Endodermal cell (in vitro differentiated cells): ENCODE measurements at places on chromosomes 5 and 9. TPM values are rescaled to one million over a fixed set of nuclear protein-coding genes. Genes with fewer than 3 reads are reported as not detected.
A peak's percentile ranks its signal among the peaks of the same experiment; 100 is the strongest.

Gene SLC34A3
- total RNA-seq, result 0.15 to 0.33 TPM (median 0.17 TPM) in 3 replicates

Gene SPINK7
- not detected in 2 replicates for total RNA-seq

Gene ZBTB26
- total RNA-seq, result 11.6 to 13.0 TPM (median 12.0 TPM) in 3 replicates

Gene TAF11L10
- not detected in 3 replicates for total RNA-seq

Gene SPOCK1
- total RNA-seq, result 22.2 to 142 TPM (median 25.8 TPM) in 3 replicates

Gene SPATA31C1
- total RNA-seq, result not detected in 3 replicates

Gene BTNL9
- 0.75 TPM in 1 of 3 replicates, not detected in the others for total RNA-seq

Gene GFI1B
- total RNA-seq, result 0.67 TPM in 1 of 3 replicates, not detected in the others

- DNase-seq, result peak; percentile 44
- H3K4me3 ChIP-seq, result no peak overlapping the region
- H3K4me1 ChIP-seq, result peaks cover 3% of the 10 kb centered on the region
- H3K36me3 ChIP-seq, result no peaks in the 10 kb centered on the region
Measured at GRCh38 chr5:73218552-73219171, 45.7 kb downstream of the TMEM174 start.

GRCh38 chr9:93653760-93654159 is 77.4 kb downstream of the PHF2 start:
- H3K27me3 ChIP-seq, result no peaks in the 10 kb centered on the region
- peaks cover 24% of the 10 kb centered on the region for H3K36me3 ChIP-seq
- no peaks in the 10 kb centered on the region for H3K4me1 ChIP-seq
- H3K27ac ChIP-seq, result no peak overlapping the region
- no peak for DNase-seq

DNA sequence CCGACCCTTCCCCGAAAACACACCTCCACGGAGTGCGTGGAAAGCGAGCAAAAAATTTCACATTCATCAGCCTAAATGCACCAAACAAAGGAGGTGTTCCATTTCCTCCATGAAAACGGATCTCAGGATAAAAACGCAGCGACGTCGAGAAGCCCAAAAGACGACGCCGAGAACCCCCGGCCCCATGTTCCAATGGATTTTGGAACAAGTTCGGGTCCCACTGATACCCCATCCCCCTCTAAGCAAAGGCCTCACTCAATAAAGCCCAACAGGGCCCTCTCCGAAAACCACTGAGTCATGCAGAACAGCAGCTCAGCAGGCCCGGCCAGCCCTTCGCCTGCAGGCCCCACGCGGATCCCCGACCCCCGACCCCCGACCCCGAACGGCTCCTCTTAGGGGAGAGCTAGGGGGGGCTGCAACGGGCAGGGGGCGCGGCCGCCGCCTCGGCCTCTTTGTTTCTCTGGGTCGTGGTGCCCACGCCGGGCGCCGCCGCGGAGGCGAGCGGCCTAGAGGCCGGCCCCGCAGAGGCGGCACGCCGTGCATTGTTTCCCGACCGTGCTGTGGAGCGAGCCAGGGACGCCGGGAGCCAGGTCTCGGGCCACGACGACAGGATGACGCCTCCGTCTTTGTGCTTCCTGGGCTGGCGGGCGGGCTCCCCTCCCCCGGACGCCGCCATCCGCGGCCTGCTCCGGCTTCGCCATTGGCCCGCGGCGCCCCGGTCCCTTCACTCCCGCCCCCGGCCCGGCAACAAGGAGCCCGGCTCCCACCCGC is 915 bp downstream of the ZFAND5 start:
- peak overlapping the region; percentile 100 for H3K4me3 ChIP-seq
- H3K4me1 ChIP-seq, result peaks cover 10% of the 10 kb centered on the region
- peak; percentile 68 for DNase-seq
- H3K27me3 ChIP-seq, result no peaks in the 10 kb centered on the region
- H3K36me3 ChIP-seq, result peaks cover 38% of the 10 kb centered on the region
- H3K27ac ChIP-seq, result peak overlapping the region; percentile 99

- DNase-seq, result peak; percentile 36
- no peak overlapping the region for H3K27ac ChIP-seq
- no peak overlapping the region for H3K4me3 ChIP-seq
- no peaks in the 10 kb centered on the region for H3K36me3 ChIP-seq
Measured at GRCh38 chr5:765948-766631, 18.4 kb downstream of the ZDHHC11B start.

DNA sequence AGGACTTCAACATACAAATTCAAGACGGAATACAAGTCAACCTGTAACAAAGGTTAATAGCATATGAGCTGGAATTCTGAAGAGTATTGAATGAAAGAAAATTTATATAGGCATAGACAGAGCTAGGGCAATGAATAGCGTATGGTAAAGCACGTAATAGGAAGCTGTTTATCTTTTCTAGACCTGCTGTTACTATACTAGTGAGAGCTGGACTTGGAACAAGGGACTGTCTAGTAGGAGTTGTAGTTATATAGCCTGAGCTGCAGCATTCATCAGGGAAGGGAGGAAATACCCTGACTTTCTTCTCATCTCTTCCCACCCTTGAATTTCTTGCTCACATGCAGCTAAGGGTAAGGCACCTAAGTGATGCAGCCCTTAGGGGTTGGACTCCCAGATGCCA is 67.5 kb upstream of the PRLR start:
- H3K4me3 ChIP-seq, result no peak overlapping the region
- no peaks in the 10 kb centered on the region for H3K36me3 ChIP-seq
- no peaks in the 10 kb centered on the region for H3K27me3 ChIP-seq
- H3K27ac ChIP-seq, result no peak overlapping the region
- DNase-seq, result no peak

DNA sequence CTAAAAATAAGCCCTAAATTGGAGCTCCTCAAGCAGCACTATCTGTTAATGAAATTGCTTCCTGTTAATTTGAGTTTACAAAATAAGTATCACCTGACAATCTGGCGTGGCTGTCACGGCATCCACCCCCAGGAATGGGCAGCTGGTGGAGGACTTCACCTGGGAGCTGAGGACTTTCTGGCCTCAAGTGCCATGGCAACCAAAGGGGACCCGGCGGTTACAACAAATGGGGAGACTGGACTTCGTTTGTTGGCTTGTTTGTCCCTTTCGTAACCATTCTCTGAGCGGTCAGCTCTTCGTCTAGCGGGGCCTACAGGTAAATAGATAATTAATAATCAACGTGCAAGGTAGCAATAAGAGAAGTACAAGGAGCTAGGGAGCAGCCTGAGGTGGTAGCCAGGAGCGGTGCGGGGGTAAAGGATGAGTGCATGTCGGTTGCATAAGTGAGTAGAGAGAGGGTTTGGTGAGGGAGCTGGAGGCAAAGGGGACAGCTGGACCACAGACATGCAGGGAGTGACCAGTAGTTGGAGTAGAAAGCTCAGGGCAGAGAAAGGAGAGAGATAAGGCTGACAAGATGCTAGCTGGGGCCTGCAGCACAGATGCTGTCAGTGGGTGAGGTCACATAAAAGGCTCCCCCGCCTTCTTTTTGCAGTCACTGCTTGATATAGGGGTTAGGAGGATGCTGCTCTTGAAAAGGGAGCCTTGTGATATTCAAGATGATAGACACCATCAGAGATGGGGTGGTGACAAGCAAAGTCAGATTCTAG is 62.5 kb downstream of the HSPA4 start:
- H3K36me3 ChIP-seq, result no peaks in the 10 kb centered on the region
- H3K27me3 ChIP-seq, result no peaks in the 10 kb centered on the region
- peaks cover 4% of the 10 kb centered on the region for H3K4me1 ChIP-seq
- H3K27ac ChIP-seq, result no peak overlapping the region
- DNase-seq, result no peak

DNA sequence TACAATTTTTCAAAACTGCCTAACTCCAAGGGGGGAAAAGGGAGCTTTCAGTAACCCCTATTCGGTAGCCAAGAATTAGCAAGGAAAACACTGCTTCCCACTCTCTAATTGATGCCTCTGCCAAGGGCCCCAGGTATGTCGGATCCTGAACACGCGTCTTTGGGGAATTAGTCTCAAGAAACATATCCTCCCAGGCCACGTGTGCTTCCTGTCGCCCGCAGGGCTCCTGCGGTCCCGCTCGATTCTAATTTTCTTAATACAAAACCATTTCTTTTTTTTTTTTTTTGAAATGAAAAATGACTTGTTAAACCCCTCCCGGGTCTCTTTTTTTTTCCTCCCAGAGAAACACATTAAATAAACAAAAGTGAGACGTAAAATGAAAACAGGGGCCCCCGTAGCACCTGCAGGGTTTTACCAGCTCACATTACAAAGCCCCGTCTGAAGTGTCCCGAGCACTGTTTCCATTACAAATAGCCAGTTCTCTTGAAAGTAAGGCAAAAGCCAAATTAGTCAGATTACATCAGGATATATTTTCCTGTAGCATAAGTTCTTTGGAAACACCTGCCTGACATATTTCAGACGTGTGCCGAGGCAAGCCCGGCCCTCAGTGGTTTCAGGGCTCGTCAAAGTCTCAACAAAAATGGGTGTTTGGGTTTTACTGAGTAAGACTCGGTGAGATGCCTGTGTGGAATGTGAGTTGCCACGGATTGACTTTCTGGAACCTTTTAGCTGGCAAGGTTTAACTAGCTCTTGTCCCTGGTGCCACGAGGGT is 21.5 kb downstream of the SMIM23 start:
- DNase-seq, result peak; percentile 33
- peaks cover 6% of the 10 kb centered on the region for H3K27me3 ChIP-seq
- H3K36me3 ChIP-seq, result no peaks in the 10 kb centered on the region
- no peak overlapping the region for H3K27ac ChIP-seq

GRCh38 chr9:13427587-13427986 is 148.1 kb upstream of the MPDZ start:
- H3K27me3 ChIP-seq, result no peaks in the 10 kb centered on the region
- H3K4me1 ChIP-seq, result peaks cover 4% of the 10 kb centered on the region
- no peak overlapping the region for H3K27ac ChIP-seq
- no peak overlapping the region for H3K4me3 ChIP-seq
- no peak for DNase-seq
- no peaks in the 10 kb centered on the region for H3K36me3 ChIP-seq

DNA sequence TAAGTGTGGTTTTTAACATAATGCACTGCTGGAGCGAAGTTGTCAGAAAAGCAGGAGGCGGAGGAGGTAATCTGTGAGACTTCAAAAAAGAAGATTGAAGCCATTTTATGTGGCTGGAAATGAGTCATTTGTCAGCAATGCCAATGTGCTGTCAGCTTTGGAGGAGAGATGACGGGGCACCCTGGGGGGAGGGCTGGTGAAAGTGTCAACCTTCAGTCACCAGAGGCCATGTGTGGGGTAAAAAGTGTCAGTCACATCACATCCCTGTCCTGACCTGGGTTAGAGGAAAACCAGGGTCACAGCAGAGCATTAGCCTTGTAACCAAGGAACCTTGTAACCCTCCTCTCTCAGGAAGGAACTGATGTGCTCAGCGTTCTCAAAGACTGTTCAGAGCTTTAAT is 59.1 kb downstream of the TLR4 start:
- H3K4me1 ChIP-seq, result no peaks in the 10 kb centered on the region
- peaks cover 13% of the 10 kb centered on the region for H3K27me3 ChIP-seq
- no peaks in the 10 kb centered on the region for H3K36me3 ChIP-seq

DNA sequence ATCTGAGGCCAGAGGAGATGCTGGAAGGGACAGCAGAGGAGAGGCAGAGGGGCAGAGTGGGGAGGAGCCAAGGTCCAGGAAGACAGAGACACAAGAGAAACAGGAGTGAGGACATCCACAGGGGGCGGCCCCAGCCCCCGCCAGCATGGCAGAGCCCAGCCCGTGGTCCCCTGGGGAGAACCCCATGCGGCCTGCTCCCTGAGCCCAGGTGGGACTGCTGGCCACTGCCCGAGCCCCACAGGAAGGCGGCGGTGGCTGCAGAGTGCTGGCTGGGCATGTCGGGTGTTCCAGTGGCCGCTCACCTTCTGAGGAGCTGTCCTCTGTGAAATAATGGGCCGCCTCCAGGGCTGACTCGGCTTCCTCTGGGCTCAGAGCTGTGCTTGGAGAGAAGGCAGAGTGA is 8.9 kb upstream of the MRNIP start:
- no peaks in the 10 kb centered on the region for H3K4me1 ChIP-seq
- H3K27ac ChIP-seq, result no peak overlapping the region
- DNase-seq, result no peak
- no peak overlapping the region for H3K4me3 ChIP-seq

DNA sequence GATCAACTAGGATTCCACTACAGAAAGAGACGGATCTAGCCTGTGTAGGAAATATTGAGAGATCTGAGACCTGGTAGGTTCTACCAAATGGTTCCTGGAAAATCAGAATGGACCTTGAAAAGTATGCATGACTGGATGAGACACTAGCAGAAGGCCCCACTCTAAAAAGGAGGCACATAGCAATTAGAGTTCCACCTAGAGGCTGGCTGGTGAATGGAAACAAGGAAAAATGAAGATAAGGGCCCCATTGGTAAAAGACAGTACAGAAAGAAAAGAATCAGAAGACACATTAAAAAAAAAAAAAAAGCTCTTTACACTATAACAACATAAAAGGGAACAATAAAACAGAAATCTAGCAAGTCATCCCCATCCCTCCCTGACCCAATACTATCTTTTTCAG is 518.5 kb downstream of the NR2F1-AS1 start:
- no peaks in the 10 kb centered on the region for H3K4me1 ChIP-seq
- no peaks in the 10 kb centered on the region for H3K27me3 ChIP-seq
- DNase-seq, result no peak
- H3K4me3 ChIP-seq, result no peak overlapping the region
- H3K36me3 ChIP-seq, result no peaks in the 10 kb centered on the region
- no peak overlapping the region for H3K27ac ChIP-seq

- H3K36me3 ChIP-seq, result no peaks in the 10 kb centered on the region
- H3K4me1 ChIP-seq, result no peaks in the 10 kb centered on the region
- H3K27ac ChIP-seq, result no peak overlapping the region
- H3K4me3 ChIP-seq, result no peak overlapping the region
Measured at GRCh38 chr5:180109920-180110319, 38.4 kb upstream of the RNF130 start.

- H3K4me3 ChIP-seq, result no peak overlapping the region
- peak; percentile 58 for DNase-seq
- peak overlapping the region; percentile 45 for H3K27ac ChIP-seq
- H3K4me1 ChIP-seq, result peaks cover 16% of the 10 kb centered on the region
Measured at GRCh38 chr9:95055851-95056551, 261.5 kb downstream of the FANCC start.

DNA sequence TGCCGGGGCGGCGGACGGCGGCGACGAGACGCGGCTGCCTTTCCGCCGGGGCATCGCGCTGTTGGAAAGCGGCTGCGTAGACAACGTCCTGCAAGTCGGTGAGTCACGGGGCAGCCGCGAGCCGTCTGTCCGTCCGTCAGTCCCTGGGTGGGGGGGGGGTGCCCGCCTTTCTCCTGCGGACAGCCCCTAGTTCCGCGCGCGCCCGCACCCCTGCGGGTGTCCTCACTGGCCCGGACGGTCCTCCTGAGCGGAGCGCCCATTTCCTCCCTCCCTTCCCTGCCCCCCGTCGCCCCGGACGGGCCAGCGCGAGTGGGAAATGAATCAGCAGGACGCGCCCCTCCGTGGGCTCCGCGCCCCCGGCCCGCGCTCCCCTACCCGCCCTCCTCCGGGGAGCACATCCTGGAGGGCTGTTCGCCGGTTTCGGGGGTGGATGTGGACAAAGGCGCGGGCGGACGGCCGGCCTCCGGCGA is 828 bp downstream of the ZSWIM6 start:
- peak; percentile 70 for DNase-seq
- peak overlapping the region; percentile 92 for H3K27ac ChIP-seq
- peaks cover 6% of the 10 kb centered on the region for H3K36me3 ChIP-seq
- H3K4me1 ChIP-seq, result peaks cover 7% of the 10 kb centered on the region
